ENCODE measurements at places on chromosomes 13 and 19. TPM values are rescaled to one million over a fixed set of nuclear protein-coding genes. Genes with fewer than 3 reads are reported as not detected.

ACP5 gene
- 22.5 TPM for total RNA-seq

NKPD1 gene
- total RNA-seq = not detected

GRCh38 chr19:2286402-2287140, 4.6 kb upstream of the PEAK3 start:
- DNase-seq = no peak
- peaks cover 26% of the 10 kb centered on the region for H3K27me3 ChIP-seq
- no peaks in the 10 kb centered on the region for H3K36me3 ChIP-seq
- H3K4me3 ChIP-seq = no peak overlapping the region
- no peak overlapping the region for H3K27ac ChIP-seq

DNA sequence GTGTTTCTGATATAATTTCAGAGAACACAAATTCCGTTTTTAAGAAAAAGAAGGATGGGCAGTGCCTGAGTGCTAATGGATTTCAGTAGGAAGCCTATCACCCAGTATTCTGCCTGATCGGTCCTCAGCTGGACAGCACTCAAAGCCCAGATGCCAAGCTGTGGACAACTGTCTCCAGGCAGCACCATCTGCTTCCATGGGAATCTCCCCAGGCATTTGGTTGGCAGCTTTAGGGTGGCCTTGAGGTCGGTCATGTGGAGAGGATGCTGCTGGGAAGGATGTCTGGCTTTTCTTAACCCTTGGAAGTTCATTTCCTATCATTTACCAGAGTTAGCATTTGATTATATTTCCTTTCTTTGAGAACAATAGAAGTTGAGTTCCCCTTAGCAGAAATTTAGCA, 311.7 kb downstream of the TBC1D4 start:
- H3K4me3 ChIP-seq = no peak overlapping the region
- no peaks in the 10 kb centered on the region for H3K4me1 ChIP-seq
- H3K27me3 ChIP-seq = no peaks in the 10 kb centered on the region
- H3K36me3 ChIP-seq = no peaks in the 10 kb centered on the region

DNA sequence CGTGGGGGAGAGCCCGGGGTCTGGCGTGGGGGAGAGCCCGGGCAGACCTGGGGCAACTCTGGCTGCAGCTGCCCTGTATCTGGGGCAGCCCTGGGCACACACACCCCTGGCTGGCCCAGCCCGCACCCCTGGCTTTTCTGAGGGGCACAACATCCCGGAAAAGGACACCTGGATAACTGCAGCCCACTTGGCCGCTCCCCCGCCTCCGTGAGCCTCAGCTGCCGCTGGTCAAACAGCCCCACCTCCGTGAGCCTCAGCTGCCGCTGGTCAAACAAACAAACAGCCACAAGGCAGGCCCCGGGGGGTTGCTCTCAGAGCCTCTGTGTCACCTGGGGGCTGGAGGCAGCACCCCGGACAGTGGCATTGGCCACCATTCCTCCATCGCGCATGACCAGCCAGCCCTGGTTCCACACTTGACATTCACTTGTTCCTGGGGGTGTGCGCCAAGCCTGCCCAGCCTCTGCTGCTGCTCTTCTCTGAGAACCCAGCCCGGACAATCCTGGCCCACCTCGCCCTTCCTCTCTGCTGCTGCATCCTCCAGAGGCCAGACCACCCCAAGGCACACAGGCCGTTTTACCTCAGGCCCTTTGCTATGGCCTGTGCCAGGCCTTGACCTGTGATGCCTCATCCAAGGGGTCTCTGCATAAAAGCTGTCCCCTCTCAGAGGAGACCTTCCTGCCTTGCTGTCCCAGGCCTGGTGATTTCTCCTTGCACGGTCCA, 19.9 kb downstream of the CEBPG start:
- no peak overlapping the region for H3K27ac ChIP-seq
- no peaks in the 10 kb centered on the region for H3K4me1 ChIP-seq
- H3K36me3 ChIP-seq = no peaks in the 10 kb centered on the region
- H3K27me3 ChIP-seq = no peaks in the 10 kb centered on the region

DNA sequence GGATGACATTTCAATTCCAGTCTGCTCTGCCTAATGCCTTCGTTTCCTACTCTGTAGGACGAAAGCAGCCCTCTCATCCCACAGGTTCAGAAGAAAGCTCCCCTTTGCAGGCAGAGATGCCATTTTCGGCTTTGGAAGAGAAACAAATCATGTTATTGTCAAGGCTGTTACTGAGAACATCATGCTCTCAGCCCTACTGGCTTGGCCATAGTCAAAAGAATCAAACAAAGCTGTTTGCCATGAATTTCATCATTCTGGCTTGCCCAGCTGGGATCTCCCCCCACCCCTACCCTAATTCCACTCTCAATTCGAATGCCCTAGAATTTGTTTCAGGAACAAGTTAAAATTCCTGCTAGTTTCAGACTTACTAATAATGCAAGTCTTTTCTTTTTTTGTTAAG, 162.3 kb upstream of the SERP2 start:
- no peak overlapping the region for H3K27ac ChIP-seq
- no peaks in the 10 kb centered on the region for H3K4me1 ChIP-seq

GRCh38 chr13:71516521-71516920, 350.5 kb downstream of the DACH1 start:
- H3K4me3 ChIP-seq = no peak overlapping the region
- no peak overlapping the region for H3K27ac ChIP-seq
- DNase-seq = no peak
